ENCODE measurements at places on chromosomes 3 and 15.

DNA sequence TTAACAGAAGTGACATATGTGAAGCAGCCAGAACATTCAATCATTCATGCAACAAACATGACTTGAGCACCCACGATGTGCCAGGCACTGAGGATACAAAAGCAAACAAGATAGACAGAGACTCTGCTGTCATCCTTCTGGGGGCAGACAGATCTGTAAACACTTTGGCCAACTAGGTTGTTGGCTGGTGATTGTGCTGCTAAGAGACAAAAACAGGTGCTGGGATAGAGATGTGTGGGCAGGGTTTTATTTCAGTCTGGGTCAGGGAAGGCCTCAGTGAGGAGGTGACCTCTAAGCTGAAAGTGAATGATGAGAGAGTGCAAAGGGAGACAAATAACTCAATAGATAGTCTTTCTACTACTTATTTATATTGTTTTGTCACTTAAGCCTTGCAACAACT is 147.0 kb upstream of the VEPH1 start:
- no peak for DNase-seq

- no peak for DNase-seq
Observed at GRCh38 chr15:88020806-88021205, 235.7 kb downstream of the NTRK3 start.

GRCh38 chr3:154571553-154572226 is 141.7 kb upstream of the GPR149 start:
- no peak for DNase-seq

GRCh38 chr3:71504250-71505036 is 79.1 kb downstream of the FOXP1 start:
- no peak for DNase-seq

DNA sequence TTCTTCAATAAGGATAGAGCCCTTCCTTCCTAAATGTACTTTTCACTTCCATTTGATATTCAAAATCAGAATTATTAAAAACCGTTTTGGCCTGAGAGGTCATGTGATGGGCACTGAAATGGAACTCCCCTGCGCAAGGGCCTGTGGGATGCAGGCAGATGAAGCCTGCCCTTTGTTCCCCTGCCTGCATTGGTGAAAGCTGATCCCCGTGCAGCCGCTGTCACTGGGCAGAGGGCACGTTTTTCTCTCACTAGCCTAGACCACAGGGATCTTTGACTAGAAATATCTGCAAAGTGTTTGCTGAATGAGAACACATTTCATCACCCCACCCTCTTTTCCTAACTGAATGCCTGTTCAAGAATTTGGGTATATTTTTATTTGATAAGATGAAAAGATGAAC is 74.9 kb downstream of the TIPARP start:
- no peak for DNase-seq

GRCh38 chr3:186151077-186151971 is 42.4 kb upstream of the ETV5 start:
- no peak for DNase-seq

GRCh38 chr15:51931638-51932037 is 39.9 kb downstream of the LEO1 start:
- DNase-seq: no peak

GRCh38 chr3:3110749-3111361 is 681 bp upstream of the IL5RA start:
- no peak for DNase-seq

DNA sequence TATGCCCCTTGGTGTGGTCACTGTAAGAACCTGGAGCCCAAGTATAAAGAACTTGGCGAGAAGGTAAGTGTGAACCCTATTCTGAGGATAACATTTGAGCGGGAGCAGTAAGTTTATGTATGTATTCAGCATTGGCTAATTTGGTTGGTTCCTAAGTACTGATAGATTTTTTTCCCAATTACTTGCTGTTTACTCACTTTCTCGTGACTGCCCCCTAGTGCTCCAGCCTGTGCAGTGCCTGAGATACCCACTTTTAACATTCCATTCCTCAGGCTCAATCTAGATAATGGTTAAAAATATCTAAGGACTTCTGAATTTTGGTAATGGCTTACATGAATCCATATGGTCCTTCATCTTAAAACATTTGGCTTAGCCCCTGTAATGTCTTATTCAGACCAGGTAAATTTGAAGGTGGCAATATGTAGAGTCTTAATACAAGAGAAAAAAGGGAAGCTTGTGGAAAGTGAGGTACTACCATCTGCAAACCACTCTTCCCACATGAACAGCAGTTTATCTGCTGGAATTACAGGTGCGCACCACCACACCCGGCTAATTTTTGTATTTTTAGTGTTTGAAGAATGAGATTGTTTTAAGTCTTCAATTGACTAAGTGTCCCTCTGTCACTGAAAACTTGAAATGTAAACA is 7.1 kb downstream of the ELL3 start:
- peak; percentile 49 for DNase-seq

DNA sequence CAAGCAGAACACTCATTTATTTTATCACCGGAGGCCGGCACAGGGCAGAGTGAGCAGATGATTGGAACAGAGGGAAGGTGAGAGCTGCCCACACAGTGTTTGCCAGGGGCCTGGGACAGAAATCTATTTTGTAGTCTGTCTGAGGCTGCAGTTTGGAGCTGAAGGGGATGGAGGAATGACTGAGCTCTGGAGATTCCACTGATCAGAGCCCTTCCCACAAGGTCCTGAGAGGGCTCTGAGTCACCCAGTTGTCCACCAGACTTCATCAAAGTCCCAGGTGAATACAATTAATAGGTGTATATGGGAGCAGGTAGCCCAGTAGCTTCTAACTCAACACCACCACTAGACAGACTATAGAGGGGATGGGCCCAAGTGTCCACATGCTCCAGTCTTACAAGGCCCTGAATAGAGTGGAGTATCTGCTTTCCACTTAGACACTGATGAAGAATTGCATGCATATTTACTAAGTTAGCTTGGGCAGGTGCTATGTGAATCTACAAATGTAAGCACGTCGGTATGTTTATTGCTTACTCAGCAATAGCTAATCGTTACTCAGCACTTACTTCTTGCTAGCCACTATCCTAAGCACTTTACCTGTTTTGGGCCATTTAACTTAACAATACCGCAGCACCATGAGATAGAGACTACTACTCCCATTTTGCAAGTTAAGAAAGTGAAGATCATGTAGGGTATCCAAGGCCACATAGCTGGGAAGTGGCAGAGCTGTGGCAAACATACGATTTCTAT is 2.7 kb upstream of the STARD5 start:
- no peak for DNase-seq

DNA sequence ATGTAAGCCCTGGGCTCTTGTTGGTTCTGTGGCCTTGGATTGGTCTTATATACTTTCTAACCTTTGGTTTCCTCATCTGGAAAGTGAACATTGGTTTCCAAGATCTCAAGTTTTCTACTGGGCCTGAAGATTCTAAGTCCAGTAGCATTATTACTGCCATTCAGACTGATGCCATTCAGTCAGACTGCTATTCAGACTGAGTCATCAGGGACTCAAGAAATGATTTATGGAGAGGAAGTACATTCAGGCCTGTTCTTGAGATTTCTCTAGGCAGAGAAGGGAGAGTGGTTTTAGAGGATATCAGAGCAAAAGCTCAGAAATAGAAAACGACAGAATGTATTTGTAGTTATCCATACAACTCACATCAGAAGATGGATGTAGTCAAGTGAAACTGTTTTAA is 557.2 kb downstream of the NR2F2 start:
- no peak for DNase-seq

- DNase-seq: no peak
Observed at GRCh38 chr3:138919325-138919724, 27.6 kb downstream of the FOXL2 start.

- no peak for DNase-seq
Observed at GRCh38 chr3:46017720-46018119, 9.6 kb downstream of the XCR1 start.

GRCh38 chr3:152304160-152304559 is 35.4 kb downstream of the MBNL1 start:
- DNase-seq: no peak

GRCh38 chr3:127488740-127489139 is 101.8 kb downstream of the TPRA1 start:
- DNase-seq: no peak

DNA sequence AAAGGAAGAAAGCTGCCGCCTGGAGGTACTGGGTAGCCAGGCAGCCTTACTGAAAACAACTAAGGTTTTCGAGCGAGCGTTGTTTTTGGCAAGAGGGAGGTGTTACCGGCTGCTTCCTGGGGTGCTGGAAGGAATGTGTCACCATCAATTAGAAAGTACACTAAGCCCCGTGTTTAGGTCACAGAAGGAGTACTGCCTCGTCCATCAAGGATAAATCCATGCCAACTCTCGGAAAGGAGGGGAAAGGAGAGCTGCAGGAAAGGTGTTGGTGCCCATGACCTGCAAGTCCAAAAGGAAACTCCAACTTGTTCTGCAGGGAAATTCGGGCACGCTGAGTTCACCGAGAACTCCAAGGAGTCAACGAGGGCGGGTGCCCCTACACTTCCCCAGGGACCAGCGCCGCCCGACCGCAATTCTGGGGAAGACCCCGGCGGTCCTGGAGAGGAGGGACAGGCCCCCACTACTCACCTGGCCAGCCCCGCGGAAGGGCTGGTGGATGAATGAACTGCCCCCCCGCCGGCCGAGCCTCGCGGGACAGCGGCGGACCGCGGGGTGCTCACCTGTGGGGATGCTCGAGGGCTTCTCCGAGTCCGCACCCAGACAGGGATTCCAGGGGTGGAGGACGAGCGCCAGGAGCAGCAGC is 542 bp downstream of the PLOD2 start:
- no peak for DNase-seq

- DNase-seq: no peak
Observed at GRCh38 chr3:100076731-100077529, 37.4 kb downstream of the FILIP1L start.

DNA sequence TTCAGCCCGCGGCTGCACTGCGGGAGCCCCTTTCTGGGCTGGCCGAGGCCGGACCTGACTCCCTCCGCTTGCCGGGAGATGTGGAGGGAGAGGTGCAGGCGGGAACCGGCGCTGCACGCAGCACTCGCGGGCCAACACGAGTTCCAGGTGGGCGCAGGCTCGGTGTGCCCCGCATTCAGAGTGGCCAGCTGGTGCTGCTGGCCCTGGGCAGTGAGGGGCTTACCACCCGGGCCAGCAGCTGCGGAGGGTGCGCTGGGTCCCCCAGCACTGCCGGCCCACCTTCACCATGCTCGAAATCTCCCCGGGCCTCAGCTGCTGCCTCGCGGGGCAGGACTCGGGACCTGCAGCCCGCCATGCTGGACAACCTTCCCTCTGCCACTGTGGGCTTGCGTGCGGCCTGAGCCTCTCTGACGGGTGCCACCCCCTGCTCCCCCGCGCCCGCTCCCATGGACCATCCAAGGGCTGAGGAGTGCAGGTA is 733.5 kb upstream of the CCDC54 start:
- DNase-seq: no peak
